ENCODE measurements at places on chromosomes 12 and 14.

DNA sequence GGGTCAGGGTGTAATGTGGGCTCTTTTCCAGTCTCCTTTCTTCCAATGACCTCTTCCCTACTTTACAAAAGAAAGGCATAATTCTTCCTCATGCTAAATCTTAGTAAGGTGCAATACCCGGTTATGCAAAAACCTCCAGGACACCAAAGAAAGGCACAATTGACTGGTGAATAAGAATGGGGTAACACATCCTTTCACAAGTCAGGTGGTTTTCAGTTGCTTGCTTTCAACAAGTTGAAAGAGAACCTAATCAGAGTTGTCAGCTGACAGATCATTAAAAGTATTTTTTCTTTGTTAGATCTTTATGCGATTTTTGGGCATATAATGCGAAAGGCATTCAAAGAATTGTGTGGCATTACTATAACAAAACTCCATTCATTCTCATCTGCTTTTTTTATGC, 1.3 kb upstream of the AEBP2 start:
- DNase-seq, result no peak

DNA sequence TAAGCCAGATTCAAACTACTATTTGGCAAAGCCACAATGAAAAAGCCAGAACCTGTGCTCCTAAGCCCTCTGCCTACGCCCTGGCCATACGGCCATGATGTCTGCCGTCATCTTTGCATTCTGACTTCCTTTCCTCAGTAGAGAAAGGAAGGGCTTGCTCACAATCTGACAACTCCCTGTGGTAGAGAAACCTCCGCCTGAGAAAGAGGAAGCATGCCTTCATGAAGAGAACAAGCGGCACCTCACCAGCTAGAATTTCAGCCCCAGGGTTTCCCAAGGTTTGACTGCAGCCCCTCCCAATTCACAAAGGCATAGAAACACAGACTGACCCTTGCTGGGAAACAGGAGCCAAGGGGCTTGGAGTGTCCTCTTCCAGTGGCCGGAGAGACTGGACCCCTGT, 25.7 kb downstream of the TEP1 start:
- DNase-seq, result no peak

GRCh38 chr12:50326590-50327284, 43.4 kb upstream of the LIMA1 start:
- DNase-seq, result no peak

DNA sequence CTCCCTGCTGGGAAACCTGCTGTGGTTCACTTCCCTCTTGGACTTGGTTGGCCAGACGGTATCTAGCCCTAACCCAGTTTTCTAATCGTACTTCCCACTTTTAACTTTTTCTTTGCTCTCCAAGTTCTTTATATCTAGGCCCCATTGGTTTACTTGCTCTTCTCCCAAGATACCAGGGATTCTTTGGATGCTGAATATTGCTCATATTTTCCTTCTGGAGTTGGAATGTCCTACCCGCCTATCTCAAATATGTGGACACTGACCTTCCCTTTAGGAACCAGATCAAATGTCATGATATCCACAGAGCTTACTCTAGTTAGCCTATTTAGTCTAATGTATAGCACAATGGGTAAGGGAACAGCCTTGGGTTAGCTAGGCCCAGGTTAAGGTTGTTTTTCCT, 228.6 kb downstream of the DACT1 start:
- no peak for DNase-seq

GRCh38 chr12:49930515-49931288, 19.8 kb upstream of the AQP2 start:
- DNase-seq, result no peak

DNA sequence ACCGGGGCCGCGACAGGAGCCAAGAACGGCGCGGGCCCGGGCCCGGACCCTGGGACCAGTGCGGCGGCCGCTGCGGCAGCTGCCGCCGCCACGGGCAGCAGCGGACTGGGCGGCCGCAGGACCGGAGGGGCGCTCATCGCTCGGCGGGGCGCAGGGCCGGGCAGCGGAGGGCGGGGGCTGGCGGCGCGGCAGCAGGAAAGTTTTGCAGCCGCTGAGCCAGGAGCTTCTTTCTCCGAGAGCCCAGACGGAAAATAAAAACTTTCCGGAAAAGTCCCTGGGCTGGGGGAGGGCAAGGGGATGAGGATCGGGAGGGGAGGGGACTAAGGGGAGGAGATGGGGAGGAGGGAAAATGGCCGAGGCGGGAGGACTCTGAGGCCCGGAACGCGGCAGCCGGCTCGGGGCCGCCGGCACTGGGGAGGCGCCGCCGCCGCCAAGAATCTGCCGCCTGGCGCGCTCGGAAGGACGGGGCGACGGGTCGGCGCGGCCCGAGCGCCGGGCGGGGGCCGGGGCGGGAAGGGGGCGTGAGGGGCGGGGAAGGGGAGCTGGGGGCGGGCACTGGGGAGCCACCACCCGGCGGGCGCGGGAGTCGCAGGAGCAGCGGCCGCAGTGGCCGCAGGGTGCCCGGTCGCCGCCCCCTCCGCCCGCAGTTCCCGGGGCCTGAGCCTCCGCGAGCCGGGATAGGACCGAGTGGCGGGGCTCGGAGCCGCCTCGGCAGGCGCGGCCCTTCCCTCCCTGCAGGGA, at the start of gene PRKD1:
PRKD1 (minus strand) TSS at position 472 of the 741 bp plus-strand sequence.
- DNase-seq, result peak; percentile 89

DNA sequence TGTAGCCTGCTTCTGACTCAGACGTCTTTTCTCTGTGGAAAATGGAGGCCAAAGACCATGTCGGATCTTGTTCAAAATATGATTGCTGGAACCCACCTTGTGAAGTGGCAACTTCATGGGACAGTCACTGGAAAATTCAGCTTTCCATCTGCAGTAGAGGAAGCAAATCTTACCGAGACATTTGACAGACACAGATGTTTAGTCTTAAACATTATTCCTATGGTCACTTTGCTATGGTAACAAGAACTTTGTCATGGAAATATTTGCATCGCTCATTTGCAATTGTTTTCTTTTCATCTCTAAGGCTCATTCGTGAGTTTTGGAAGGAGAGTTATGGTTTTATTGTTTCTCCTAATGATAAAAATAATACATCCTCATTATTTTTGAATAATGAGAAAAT, 98.3 kb upstream of the HIF1A start:
- no peak for DNase-seq

Measured in frontal cortex (tissue), 4 donors.